ENCODE measurements at places on chromosomes 6 and 20.
A peak's percentile ranks its signal among the peaks of the same experiment; 100 is the strongest.

GRCh38 chr20:11880680-11881079 lies 37.0 kb upstream of the BTBD3 start:
- H3K4me3 ChIP-seq, result no peak overlapping the region
- H3K27me3 ChIP-seq, result no peaks in the 10 kb centered on the region
- no peak overlapping the region for H3K27ac ChIP-seq
- H3K4me1 ChIP-seq, result no peaks in the 10 kb centered on the region
- no peak for DNase-seq

- DNase-seq, result no peak
- H3K27ac ChIP-seq, result peak overlapping the region; percentile 21
- H3K27me3 ChIP-seq, result no peaks in the 10 kb centered on the region
- H3K4me1 ChIP-seq, result peaks cover 19% of the 10 kb centered on the region
Measured at GRCh38 chr6:2133716-2134310, 111.6 kb downstream of the GMDS start.

DNA sequence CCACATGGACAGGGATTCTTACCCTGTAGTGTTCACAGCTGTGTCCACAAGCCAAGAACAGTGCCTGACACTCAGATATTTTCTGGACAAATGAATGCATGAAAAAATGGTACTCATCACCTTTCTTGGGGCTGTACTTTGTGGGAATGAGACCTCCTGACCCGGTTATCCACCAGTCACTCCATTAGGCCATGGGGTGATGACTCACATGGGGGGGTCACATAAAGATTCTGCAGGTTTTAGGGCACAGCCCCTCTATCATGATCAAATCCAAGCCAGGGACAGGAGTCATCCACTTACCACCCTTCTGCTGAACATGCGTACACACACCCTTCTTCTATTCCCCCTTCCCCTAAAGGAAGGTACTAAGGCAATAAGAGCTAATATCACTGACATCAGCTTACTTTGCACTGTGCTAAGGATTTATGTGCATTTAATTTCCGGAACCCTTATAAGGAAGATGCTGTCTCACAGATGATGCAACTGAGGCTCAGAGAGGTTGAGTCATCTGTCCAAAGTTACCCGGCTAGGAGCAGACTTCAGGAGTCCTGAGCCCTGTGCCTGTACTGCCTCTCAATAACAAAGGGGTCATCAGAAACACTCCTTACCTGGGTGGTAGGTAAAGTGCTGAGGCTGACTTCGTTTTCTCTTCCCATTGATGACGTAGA lies 107.8 kb downstream of the NFATC2 start:
- H3K27me3 ChIP-seq, result no peaks in the 10 kb centered on the region
- no peak for DNase-seq
- H3K27ac ChIP-seq, result no peak overlapping the region
- H3K36me3 ChIP-seq, result peaks cover 18% of the 10 kb centered on the region
- H3K4me3 ChIP-seq, result no peak overlapping the region
- no peaks in the 10 kb centered on the region for H3K4me1 ChIP-seq

DNA sequence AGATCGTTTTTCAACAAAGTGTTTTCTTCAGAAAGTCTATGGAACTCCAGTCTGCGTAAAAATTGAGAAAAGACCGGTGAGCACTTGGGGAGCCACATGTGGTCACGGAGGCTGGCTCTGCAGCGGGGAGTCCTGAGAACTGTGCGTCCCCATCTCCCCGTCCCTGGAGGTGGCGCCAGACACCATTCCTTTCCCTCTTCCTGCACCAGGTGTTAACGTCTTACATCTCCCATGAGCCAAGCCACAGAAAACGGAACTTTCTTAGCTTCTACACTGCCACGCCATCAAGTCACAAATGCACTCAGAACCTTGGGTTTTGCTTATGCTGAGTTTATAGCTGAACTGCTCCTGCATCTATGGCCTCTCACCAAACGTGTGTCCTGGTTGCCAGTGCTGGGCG lies 62.6 kb downstream of the GINS1 start:
- peaks cover 12% of the 10 kb centered on the region for H3K36me3 ChIP-seq
- no peak for DNase-seq
- no peak overlapping the region for H3K27ac ChIP-seq

Measured in suprapubic skin (tissue), 4 donors.